ENCODE measurements at places on chromosomes 11 and 22.

- DNase-seq: no peak
Measured at GRCh38 chr22:33576205-33576604, 344.1 kb downstream of the LARGE1 start.

DNA sequence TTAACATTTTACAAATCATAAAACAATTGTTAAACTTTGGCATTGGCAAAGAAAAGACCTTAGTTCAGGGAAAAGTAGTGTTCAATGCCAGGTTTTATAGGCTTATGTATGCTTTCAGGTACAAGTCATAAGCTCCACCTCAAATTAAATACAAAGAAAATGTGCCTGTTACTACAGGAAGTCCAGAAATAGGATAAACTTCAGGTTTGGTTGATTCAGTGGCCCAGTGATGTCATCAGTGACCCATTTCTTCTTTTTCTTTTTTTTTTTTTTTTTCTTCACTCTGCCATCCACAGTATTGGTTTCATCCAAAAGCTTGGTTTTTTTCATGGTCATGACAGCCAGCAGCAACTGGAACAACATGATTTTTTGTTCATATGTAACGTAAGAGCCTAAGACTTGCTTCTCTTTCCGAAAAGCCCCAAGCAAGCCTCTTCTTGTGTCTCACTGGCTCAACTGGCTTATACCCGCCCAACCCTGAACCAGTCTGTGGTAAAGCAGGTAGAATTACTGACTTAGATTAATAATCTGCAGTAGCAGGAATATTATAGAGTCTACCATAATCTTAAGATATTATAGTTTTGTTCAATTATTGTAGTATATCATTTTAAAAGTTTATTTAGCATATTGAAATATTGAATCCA lies 46.2 kb downstream of the TTC17 start:
- DNase-seq: no peak

GRCh38 chr11:34242037-34242625 lies 115.7 kb downstream of the ABTB2 start:
- peak; percentile 43 for DNase-seq

- DNase-seq: no peak
Measured at GRCh38 chr22:33467620-33468095, 409.5 kb upstream of the SYN3 start.

DNA sequence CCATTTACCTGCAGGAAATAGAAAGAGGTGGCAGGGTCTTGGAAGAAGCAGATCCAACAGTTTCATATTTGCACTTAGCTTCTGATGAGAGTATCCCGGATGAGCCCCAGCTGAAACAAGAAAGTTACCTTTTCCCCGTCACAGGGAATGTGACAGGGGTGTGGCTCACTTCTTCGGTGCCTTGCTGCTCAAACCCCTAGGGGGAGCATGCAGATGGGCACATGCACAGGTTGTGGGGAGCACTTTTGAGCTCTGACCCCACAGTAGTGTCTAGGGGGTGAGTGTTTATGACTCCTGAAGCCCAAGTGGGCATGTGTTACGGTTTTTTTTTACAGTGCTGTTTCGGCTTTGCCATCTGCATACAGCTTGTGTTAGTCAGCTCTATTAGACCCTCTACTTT lies 1221.0 kb downstream of the JRKL start:
- DNase-seq: no peak

Measured in ELF-1 (cell line).